M059J (cell line): ENCODE measurements at places on chromosomes 6 and 20. TPM values are rescaled to one million over a fixed set of nuclear protein-coding genes. Genes with fewer than 3 reads are reported as not detected.
A peak's percentile ranks its signal among the peaks of the same experiment; 100 is the strongest.

RAET1E gene
- total RNA-seq = 1.5 and 2.7 TPM in 2 replicates

BNIP5 gene
- total RNA-seq = not detected in 2 replicates

DSP gene
- 24.3 and 45.1 TPM in 2 replicates for total RNA-seq

RBM24 gene
- 24.1 and 27.9 TPM in 2 replicates for total RNA-seq

CSNK2A1 gene
- 146 and 269 TPM in 2 replicates for total RNA-seq

CHRNA4 gene
- total RNA-seq = not detected in 2 replicates

ARID1B gene
- total RNA-seq = 8.3 and 18.2 TPM in 2 replicates

DNA sequence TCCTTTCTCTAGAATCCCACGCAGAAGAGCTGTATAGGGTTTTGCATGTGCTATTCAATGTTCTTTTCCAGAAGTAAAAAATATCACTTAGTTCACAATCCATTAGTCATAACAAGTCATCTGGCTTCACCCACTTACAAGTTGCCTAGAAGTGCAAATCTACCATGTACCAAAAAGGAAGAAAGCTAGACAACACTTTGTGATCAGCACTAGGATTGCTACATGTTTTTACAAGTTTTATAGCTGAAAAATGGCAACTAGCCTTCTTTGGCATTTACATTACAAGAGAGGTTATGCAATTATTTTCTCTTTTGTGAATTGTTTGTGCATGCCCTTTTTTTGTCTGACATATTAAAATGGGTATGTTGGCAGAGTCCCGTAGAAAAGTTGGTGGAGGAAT is 85.6 kb upstream of the PTPRK start:
- DNase-seq = no peak

- peak; percentile 79 for DNase-seq
These were observed 514 bp downstream of the ACOT13 start for GRCh38 chr6:24667378-24667803.

- DNase-seq = no peak
These were observed 191.5 kb upstream of the RALGAPA2 start for GRCh38 chr20:20903773-20904500.

- peak; percentile 54 for DNase-seq
These were observed 50.8 kb upstream of the NRN1 start for GRCh38 chr6:6057442-6058053.

DNA sequence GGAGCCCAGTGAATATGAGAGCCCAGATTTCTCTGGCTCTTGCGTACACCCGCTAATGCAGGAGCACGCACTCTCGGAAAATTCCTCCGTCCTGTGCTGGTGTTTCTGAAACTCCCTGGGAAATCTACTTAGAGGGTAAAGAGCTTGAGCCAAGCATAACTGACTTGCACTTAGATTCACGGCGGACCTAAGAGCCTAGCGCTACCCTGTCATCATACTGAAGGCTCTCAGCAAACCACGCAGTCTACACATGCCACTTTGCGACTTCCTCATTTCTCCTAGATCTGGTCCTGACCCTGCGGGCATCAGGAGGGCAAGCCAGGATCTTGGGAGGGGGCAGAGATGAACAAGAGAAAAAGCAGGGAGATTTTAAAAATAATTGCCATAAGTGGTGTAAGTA is 324.7 kb downstream of the CD83 start:
- DNase-seq = no peak

GRCh38 chr20:35092524-35093266 is at the start of gene TRPC4AP:
Gene TRPC4AP, minus strand, starts transcription at chr20:35092807. Its CDS starts 26 bp downstream, at chr20:35092781.
- peak; percentile 90 for DNase-seq

DNA sequence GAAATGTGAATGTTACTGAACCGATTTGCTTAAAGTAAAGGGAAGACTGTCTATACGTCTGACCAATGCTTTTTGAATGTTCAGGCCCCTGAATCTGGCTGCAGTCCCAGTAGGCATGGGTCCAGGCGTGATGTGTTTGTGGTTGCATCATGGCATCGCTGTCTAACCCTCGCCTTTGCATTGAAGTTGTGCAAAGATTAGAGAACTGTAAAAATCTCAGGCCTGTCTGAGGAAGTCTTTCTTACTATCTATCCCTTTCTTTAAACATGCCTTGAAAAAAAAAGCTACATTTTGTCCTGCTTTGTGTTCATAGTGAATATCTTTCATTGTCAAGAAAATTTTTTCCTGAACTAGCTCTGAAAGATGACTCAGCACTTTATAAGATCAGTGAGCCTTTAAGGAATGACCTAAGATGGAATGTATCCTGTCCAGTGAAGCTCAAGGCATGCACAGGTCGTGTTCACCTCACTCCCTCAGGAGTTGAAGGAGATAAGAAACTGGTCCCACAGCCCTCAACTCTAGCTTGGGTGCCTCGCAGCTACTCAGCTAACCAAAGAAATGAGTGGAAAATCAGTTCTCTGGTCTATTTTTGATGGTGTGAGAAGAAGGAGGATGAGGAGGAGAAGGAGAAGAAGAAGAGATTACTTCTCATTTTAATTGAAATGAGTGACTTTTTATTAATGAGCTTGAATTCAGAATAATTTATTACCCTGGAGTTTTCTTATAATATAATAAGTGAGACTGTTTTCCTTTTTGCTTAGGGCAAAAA is 48.6 kb downstream of the TPD52L1 start:
- peak; percentile 86 for DNase-seq

GRCh38 chr6:14453712-14454472 is 336.3 kb downstream of the CD83 start:
- DNase-seq = peak; percentile 69

GRCh38 chr20:36885356-36885755 is 9.4 kb downstream of the TLDC2 start:
- DNase-seq = peak; percentile 57
